ENCODE measurements at places on chromosomes 2 and 18.

- no peak for DNase-seq
These were observed 47.6 kb upstream of the FAM124B start for GRCh38 chr2:224449212-224450147.

DNA sequence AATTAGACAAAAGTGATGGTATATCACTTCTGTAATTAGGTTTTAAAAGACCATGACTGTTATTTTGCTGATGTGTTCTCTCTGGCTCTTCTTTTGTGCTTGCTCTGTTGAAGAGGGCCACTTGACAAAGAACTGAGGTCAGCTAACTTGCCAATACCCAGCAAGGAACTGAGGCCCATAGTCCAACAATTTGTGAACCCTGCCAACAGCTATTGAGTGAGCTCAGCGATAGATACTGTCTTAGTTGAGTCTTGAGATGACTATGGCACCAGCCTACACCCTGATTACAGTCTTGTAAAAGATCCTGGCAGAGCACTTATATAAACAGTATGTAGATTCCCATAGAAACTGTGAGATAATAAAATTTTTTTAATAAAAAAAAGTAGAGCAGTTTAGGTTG is 103.0 kb downstream of the BMPR2 start:
- no peak for DNase-seq

DNA sequence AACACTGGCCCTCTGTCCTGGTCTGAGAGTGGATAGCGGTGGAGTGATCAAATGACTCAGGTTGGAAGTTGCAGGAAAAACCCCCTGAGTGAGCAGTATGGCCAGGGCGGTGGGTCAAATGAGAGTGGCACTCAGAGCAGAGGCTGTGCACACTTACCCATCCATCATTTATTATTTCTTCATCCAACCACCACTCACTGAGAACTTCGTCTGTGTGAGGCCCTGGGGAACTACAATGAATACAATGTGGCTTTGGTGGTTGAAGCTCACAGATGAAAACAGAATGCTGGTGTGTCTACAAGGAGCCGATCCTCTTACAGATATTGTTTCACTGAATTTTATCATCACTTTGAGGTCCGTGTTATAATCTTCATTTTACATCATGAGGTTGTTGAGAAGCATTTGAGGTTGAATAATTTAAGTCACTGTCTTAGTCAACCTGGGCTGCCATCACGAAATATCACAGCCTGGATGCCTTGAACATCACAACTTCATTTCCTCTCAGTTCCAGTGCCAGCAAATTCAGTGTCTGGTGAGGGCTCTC is 73.4 kb upstream of the ID2 start:
- DNase-seq: peak; percentile 40

GRCh38 chr2:218882866-218883366 is 2.3 kb downstream of the WNT10A start:
- no peak for DNase-seq

DNA sequence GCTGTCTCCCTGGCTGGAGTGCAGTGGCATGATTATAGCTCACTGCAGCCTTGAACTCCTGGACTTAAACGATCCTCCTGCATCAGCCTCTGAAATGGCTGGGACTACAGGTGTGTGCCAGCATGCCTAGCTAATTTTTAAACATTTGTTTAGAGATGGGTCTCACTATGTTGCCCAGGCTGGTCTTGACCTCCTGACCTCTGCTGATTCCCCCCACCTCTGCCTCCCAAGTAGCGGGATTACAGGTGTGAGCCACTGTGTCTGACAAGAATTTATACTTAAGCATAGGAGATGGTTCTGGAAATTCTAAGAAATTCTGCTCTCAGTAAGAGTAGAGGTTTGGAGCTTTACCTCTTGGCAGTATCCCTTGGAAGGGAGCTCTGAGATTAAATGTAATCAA is 18.2 kb downstream of the MTHFD2 start:
- DNase-seq: no peak

- DNase-seq: no peak
These were observed 235.2 kb downstream of the TPGS2 start for GRCh38 chr18:36593641-36594040.

DNA sequence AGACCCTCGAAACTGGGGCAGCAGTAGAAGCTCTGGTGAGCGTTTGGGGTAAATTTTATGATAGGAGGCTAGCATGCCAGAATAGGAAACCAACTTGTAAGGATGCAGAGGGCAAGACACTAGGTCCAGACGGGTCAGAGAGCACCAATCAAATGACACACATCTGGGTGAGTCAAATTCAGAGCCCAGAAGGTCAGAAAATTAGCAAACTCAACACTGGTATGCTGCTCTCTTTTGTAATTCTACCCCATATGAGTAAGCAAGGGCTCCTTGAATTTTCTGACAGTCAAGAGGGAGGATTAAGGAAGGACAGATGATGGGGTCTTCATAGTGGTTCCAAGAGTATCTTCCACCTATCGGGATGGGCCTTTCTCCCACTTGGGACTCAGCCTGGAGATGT is 209.8 kb downstream of the BCL2 start:
- no peak for DNase-seq

- no peak for DNase-seq
These were observed 450.2 kb downstream of the ERBB4 start for GRCh38 chr2:212088353-212088752.

DNA sequence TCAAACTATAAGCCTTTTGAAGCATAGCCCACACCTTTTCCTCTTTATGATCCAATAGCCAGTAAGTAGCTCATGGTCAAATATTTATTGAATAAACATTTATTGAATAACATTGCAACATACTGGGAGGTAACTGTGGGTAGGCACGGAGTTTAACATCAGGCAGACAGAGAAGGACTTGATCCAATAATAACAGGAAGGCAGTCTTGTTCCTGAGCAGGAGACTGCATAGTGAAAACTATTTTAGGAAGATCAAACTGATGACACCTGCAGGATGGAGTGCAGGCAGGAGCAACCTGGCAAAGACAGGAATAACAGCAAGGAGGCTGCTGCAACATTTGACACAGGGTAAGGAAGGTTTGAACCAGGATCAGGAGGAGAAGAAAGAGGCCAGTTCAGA is 3.1 kb upstream of the DCTN1 start:
- DNase-seq: no peak

DNA sequence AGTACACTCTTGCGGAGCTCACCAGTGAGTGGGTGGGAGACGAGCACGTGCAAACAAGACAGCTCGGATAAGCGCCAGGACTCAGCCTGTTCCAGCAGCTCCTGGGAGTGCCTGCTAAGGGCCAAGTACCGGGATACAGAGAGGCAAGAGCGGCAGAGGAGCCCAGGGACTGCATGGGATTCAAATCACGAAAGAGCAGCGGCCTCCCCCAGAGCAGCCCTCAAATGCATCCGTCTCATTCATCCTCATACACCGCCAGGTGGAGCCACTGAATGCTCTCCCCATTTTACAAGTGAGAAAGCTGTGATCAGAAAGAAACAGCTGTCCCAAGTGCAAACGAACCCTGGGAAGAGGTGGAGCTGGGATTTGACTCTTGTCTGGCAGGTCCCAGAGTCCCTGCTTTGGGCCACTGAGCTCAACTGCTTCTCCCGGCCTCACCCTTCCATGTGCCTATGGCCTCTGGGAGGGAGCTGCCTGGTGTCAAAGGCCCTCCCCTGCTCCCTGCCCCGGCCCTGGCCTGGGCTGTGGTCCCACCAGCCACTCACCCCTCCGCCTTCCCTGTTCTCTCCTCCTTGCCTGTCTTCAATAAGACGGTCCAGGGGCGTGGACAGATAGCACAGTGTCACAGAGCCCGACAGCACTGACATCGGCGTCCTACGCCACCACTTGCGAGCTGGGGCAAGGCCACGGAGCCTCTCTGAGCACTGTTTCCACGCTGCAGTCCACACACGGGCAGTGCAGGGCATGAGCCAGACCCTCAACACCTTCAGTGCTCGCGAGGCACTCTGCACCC is 72.8 kb upstream of the TAF1B start:
- DNase-seq: peak; percentile 42

- no peak for DNase-seq
These were observed 136.4 kb downstream of the FAM210A start for GRCh38 chr18:13589943-13590342.

DNA sequence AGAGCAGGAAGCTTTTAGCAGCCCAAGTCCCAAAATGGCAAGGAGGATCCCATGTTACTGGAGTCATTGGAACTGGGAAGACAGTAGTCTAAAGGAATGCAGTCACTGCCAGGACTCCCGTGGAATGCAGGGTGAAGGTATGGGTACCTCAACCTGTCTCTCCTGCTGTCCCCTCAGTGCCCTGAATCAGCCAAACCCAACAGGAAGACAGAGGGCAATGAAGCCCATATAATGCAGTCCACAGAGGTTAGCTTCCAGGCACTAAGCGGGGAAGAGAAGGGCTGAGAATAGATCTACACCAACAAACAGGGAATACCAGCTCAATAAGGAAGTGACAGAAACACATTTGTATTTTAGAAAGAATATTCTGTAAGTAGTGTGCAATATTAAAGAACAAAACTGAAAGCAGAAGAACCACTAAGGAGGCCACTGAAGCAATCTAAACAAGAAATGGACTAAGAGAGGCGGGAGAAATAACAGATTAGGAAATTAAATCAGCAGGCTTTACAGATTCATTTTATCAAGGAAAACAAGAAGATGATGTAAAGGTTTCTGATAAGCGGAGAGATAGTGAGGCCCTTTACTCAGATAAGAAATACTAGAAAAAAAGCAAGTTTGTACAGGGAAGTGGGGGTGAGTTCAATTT is 8.3 kb downstream of the NEMP2 start:
- DNase-seq: no peak

DNA sequence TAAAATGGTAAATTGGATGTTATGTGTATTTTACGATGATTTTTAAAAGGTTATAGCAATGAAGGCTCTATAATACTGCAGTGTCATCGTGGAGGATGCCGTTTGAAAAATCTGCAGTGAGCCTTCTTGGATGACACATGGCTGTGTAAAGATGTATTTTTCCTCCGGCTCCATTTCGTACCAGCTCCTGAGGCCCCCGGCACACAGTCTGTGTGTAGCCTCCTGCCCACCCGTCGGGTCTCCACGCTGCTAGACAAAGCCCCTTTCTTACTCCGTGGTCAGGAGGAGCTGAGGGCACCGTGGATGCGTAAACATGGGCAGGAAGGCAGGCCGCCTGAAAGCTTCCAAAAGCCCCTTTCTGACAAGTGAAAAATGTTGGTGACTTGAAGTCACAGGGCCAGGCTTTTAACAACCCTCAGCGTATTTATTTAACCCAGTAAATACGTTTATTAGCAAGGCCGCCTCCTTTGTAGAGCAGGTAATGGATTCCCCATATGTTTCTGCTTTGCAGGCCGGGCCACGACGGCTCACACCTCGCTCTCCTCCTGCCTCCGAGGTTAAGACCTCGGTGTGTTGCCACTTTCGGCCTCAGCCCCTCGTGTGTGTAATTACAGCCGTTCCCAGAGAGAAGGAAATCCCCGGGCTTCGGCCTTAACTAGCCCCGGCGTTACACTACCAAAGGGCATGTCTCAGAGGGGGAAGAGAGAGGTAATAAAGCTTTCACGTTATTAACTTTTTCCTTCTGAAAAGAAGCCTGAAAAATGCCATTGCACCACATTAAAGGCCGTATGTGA is 72.8 kb downstream of the DDX1 start:
- DNase-seq: no peak

DNA sequence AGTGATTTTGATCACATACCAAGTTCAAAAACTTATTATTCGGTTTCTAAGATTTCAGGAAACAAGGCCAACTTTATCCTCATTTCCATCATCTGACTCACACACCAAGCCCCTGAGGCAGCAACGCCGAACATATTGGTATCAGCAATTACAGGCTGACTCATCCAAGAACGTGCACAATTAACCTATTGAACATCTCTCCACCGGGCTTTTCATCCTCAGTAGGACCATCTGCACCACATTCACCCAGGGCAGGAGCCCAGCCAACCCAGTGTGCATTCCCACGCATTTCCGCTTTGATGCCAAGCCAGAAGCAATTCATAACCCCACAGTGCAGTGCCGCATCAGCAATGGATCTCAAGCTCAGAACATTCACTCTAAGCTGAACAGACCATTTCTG is 52.9 kb downstream of the SCG2 start:
- DNase-seq: no peak

GRCh38 chr2:72891091-72891818 is 4.0 kb downstream of the SPR start:
- no peak for DNase-seq

DNA sequence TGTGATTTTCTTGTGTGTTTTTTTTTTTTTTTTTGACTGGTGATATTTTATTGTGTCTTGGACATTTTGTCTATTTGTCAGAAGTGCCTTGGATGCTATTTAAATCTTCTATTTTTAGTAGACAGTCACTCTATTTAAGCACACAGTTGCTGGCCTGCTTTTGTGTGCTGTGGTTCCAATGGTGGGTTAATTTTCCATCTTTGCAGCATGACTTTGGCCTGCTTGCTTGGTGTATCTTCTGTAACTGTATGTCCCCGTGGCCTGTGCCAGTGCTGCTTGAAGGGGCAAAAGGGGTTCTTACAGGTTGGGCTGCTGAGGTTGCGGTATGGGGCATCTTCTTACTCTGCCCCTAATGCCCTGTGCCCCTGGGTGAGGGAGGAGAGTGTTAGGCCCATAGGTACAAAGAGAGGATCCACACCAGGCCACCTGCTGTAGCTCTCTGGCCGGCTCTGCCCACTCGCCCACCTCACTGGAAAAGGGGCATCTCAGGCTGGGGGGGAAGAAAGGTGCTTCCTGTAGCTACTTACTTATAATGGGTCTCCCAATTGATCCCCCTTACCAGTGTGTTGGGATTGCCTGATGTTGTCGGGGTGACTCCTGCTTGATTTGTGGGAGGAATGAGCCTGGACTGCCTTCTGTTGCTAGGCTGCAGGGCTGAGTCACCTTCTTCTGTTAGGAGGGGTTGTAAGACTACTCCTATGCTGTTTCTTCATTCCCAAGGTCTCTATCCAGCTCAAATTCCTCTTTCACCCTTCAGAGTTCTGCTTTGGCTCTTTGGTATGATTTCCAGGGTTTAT is 490.0 kb upstream of the HS6ST1 start:
- DNase-seq: no peak

- DNase-seq: no peak
These were observed 51.0 kb upstream of the CYP26B1 start for GRCh38 chr2:72198532-72199241.

DNA sequence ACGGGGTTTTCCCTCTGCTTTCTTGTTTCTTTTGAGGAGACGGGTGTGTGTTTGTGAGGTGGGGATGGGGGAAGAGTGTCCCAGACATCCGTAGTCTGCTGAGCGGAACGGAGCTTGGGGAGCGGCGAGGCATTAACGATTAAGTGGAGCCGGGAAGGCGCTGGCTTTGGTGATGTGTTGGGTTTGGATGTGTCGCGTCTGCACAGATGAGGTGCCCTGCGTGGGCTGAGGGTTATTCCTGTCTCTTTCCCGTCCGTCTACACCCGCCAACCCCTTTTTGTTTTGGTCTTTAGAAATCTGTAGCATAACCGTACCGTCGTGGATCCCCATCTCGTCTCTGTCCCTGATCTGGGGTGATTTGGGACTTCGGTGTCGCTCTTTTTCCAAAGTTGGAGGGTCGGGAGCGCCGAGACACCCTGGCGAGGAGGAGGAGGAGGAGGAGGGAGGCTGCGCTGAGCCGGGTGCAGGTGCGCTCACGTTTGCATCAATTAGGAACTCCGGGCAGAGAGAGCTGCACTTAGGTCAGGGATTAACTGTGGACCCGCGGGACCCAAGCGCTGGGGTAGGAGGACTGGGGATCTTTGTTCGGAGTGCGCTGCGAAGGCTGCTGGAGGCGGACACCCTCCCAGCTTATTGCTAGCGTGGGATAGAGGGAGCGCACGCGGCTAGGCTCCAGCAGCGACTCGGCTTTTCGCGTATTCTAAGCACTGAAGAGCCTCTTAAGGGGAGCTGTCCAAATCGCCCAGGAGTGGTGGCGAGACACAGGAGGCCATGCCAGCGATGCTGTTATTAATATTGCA is 720.3 kb downstream of the DPP10 start:
- DNase-seq: no peak

- no peak for DNase-seq
These were observed 4.1 kb downstream of the ESPNL start for GRCh38 chr2:238104226-238104690.
